ENCODE measurements at places on chromosomes 13 and 19. TPM values are rescaled to one million over a fixed set of nuclear protein-coding genes. Genes with fewer than 3 reads are reported as not detected.

Gene KLK7
- total RNA-seq = not detected

Gene LGALS7B
- not detected for total RNA-seq

Gene ZNF563
- total RNA-seq = 4.2 TPM

Gene ZNF784
- total RNA-seq = 3.4 TPM

Gene STOML3
- not detected for total RNA-seq

Gene IRGC
- total RNA-seq = not detected

Gene OR7C1
- not detected for total RNA-seq

Gene CPB2
- total RNA-seq = not detected

Gene POSTN
- total RNA-seq = 1,285 TPM

Gene SIGLEC12
- not detected for total RNA-seq

Gene NXNL1
- total RNA-seq = not detected

Gene ERICH4
- not detected for total RNA-seq

Gene LEUTX
- total RNA-seq = not detected

Gene SYNE4
- total RNA-seq = 0.28 TPM

Gene FGF21
- not detected for total RNA-seq

Gene SIGLEC11
- total RNA-seq = not detected

Gene ERICH6B
- not detected for total RNA-seq

Gene TTC9B
- total RNA-seq = not detected

Gene UBAC2
- total RNA-seq = 31.8 TPM

All from regular cardiac myocyte (primary cell).